Fibroblast of pulmonary artery (primary cell): ENCODE measurements at places on chromosomes 5 and 9.

DNA sequence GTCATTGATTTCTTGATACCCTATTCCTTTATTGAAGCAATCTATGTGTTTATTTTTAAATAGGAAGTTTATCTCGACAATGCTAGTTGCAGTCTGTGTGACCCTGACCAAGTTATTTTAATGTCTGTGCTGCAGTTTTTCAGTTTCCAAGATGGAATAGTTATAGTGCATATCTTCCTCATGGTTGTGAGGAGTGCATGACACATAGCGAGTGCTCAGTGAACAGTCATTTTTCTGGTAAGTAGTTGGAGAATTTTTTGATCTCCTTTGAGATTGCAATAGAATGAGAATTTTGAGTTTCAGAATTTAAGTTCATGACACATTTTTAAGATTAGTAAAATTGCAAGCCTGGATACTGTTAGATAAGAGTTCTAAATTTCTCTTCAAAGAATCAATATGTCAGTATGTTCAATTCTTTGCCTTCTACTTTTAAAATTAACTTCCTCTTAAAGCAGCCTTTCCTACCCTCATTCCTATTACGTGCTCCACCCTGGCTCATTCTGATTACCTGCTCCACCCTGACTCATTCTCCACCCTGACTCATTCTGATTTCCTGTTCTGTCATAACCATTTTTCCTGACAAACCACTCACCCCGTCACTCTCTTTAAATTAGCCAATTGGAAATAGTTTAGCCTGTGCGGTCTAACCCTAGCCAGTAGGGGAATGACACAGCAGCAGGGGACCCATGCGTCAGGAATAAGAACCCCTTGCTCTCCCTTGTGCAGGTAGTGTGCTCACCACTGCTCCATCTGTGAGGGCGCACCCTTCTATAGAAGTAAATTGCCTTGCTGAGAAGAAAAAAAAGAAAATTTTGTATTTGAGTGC is 30.7 kb downstream of the SPIN1 start:
- DNase-seq = no peak

DNA sequence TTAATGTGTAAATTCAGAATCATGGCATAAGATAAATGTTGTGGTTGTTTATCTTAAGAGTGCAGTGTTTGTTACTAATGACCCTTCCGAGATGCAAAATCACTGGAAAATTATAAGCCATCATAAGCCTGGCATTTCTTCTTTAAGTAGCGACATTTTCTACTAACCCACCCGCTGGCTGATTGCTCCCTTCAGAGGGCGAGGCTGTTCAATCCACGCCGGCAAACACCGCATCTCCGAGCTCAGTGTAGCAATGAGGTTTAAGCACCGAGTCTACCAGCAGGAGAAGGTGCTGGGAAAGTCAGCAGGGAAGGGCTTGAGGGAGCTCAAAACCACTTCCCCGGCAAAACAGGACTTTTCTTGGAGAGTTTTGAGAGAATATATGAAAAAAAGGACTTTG is 52.7 kb downstream of the AK8 start:
- no peak for DNase-seq

DNA sequence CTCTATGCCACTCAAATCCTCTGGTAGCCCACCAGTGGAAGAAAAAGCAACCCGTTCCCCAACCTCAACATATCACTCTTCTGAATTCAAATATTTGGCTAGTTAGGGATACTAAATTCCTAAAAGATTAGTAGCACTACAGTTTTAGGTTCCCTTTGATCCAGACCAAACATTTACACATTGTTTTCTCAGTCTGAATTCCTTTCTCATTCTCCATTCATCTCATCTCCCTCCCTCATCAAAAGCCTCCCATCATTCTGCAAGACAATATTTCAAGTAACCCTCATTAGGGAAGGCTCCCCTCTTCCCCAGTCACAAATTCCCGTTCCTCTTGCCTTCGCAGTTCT is 26.3 kb downstream of the ADAM19 start:
- no peak for DNase-seq

GRCh38 chr5:144202072-144202471 is 31.4 kb downstream of the KCTD16 start:
- DNase-seq = peak; percentile 42

- no peak for DNase-seq
Measured at GRCh38 chr5:177334155-177334551, 17.3 kb downstream of the LMAN2 start.

DNA sequence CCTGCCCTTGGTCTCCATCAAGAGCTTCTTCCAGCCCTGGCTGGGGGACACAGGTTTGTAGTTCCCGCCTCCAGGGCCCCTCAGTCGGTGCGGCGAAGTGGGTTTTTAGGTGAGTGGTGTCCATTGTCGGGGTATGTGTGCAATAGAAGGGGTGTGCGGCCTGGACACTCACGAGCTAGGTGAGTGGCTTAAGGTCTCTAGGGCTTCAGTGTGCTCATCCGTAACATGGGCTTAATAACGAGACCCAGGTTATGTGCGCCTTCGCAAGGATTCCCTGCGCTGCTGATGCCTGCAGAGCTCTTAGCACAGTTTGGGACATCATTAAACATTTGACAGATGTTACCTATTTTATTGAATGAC is 656 bp downstream of the CEP78 start:
- DNase-seq = peak; percentile 7

DNA sequence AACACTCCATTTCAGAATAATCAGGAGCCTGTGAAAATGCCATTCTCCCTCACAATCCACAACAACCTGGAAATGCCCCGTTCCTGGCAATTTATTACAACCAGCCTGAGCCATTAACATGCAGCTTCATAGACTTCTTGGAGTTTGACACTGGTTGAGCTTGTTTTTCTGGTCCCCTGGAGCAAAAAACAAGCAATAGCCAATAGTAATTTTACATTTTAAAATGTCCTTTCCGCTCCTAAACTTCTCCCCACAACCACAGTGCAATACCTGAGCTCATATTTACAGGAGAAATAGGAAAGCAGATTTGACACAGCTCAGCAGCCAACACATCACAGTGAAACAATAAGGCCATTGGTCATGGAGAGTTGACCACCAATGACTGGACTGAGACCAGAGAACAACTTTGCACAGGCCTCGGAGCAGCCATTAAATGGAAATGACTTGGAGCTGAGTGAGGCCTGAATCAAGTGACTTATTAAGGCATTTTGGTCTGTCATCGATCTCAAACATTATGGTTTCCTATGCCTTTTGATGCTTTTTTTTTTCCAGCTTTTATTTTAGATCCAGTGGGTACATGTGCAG is 73.0 kb downstream of the ENC1 start:
- no peak for DNase-seq

- peak; percentile 38 for DNase-seq
Measured at GRCh38 chr5:52943285-52943684, 45.9 kb upstream of the ITGA2 start.

GRCh38 chr5:31895199-31895820 is 256.4 kb downstream of the PDZD2 start:
- DNase-seq = no peak

DNA sequence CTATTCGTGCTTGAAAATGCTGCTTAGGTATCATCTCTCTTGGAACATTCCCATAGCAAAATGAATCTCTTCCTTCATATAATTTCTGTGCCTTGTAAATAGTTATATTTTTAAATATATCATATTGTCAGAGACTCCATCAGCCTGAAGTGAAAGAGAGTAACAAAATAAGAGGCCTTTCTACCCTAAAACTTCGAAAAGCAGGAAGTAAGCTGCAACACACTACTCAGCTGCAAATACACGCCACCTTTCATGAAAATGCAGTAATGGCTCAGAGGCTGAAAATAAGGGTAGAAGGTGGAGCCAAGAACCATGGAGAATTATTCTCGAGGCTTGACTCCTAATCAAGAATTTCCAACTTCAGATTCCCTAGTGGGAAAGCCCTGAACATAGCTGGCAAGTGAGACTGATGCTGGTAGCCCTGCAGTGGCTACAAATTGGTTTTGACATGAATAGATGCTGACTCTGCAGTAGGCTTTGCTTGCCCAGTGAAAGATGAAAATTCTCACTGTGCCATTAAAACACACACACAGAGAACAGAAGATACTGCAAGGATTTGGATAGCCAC is 30.2 kb upstream of the PTGER4 start:
- DNase-seq = no peak

GRCh38 chr9:86354011-86354817 is at the start of gene TUT7:
TSS of gene TUT7 (minus strand) at chr9:86354410. CDS start at chr9:86353199, 1,211 bp downstream.
- DNase-seq = peak; percentile 97

DNA sequence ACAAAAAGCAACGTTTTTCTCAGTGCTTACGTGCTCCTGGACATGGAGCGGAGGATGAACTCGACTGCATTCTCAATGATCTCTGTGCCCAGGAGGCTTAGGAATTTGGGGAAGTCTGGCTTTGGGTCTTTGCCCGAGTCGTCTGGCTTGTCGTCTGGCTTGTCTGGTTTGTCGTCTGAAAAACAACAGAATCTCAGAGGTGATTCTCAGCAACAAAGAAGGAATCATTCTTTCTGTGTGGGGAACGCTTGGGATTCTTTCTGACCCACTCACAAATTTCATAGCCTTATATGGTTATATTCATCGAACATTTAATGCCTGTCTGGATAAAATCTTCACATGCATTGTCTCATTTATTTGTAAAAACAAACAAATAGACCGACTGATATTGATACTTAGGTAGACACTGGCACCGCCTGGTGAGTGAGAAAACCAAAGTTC is 4.7 kb downstream of the C5orf46 start:
- peak; percentile 60 for DNase-seq

- no peak for DNase-seq
Measured at GRCh38 chr5:96315431-96315830, 117.6 kb downstream of the PCSK1 start.
